Cardiac muscle cell (in vitro differentiated cells and primary cell): ENCODE measurements at places on chromosomes 3 and 15. TPM values are rescaled to one million over a fixed set of nuclear protein-coding genes. Genes with fewer than 3 reads are reported as not detected.

GRCh38 chr15:43775411-43775965, 1.3 kb downstream of the ELL3 start:
- peak; percentile 51 for DNase-seq

Gene GOLGA8H
- total RNA-seq: 1.5 and 4.8 TPM in 2 replicates

Gene FRMD5
- total RNA-seq: 55.8 and 59.7 TPM in 2 replicates

Gene CMTM6
- total RNA-seq: 24.5 and 61.7 TPM in 2 replicates

Gene PLA2G4E
- total RNA-seq: 0.06 TPM in 1 of 2 replicates, not detected in the other
